Osteocyte (in vitro differentiated cells): ENCODE measurements at places on chromosomes 11 and 22. TPM values are rescaled to one million over a fixed set of nuclear protein-coding genes. Genes with fewer than 3 reads are reported as not detected.

Gene F2
- 0.19 TPM in 1 of 2 replicates, not detected in the other for total RNA-seq

Gene CARD18
- total RNA-seq: not detected in 2 replicates

Gene SLC16A8
- not detected in 2 replicates for total RNA-seq

Gene SLC7A4
- not detected in 2 replicates for total RNA-seq

Gene NLRP14
- not detected in 2 replicates for total RNA-seq

Gene YPEL1
- 14.7 and 15.1 TPM in 2 replicates for total RNA-seq

Gene CD3G
- total RNA-seq: not detected in 2 replicates

Gene KCTD14
- 0.73 and 1.0 TPM in 2 replicates for total RNA-seq

Gene ARCN1
- 189 and 201 TPM in 2 replicates for total RNA-seq

Gene CEP126
- total RNA-seq: 8.9 and 9.6 TPM in 2 replicates

DNA sequence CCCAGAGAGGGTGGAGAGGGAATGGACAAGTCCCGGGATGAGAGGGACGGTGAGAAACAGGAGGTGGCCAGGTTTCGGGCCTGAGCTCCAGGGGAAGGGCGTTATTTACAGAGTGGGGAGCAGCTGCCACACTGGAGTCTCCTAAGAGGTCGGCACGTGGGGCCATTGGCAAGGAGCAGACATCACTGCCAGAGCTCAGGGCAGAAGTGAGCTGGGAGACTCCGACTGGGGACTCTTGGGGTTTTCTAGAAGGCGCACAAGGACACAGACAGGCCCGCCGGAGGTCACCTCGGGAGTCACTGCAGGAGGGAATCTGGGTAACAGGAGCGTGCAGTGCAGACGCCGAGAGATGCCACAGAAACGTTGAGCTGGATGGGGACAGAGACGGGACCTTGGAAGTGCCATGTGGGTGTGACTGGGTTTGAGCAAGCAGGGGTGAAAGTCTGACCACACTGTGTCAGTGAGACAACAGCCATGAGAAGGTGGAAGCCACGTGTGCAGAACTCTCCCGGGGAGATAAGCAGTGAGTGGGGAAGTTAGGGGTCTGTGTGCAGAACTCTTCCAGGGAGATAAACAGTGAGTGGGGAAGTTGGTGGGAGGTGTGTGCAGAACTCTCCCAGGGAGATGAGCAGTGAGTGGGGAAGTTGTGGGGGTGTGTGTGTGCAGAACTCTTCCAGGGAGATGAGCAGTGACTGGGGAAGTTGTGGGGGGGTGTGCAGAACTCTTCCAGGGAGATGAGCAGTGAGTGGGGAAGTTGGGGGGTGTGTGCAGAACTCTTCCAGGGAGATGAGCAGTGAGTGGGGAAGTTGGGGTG is 187.5 kb downstream of the SHANK2 start:
- no peak for DNase-seq
- H3K4me3 ChIP-seq: no peak overlapping the region
- H3K4me1 ChIP-seq: no peaks in the 10 kb centered on the region
- no peak overlapping the region for H3K27ac ChIP-seq
- H3K36me3 ChIP-seq: no peaks in the 10 kb centered on the region

DNA sequence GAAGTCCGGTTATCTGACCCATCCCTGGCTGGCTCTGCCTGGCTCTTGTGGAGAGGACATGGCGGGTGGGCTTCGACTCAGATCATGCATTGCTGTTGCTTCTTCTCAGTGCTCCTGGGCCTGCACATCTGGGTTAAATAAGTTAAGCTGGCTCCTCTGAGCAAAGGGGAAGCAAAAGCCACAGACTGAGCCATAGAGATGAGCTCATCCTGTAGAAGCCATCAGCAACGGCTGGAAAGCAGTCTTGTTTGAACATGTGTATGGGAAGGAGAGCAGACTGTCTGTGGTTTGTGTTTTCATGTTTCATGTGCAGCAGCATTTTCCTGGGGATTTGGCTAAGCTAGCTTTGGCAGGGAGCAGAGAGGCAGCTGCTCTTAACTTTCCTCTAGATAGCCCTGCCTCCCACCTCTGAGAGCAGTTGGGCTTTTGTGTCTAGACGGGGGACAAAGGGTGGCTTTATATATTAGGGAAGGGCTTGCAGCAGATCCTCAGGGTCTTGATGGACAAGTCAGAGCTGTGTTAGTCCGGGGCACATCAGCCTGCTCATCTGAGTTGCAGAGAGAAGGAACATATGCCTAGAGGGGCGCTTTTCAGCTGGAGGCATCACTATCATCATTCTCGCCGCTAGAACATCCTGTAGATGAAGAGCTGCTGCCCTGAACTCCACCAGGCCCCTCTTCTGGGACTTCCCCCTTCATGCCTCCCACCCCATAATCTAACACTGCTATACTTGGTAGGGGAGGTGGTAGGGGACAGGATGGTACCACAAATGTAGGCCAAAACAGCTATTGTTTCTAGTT is 14.9 kb downstream of the DCPS start:
- peak overlapping the region; percentile 85 for H3K27ac ChIP-seq
- peaks cover 32% of the 10 kb centered on the region for H3K4me1 ChIP-seq
- peaks cover 16% of the 10 kb centered on the region for H3K36me3 ChIP-seq
- no peak overlapping the region for H3K4me3 ChIP-seq

GRCh38 chr11:36177836-36178235 is 111.4 kb downstream of the COMMD9 start:
- no peak overlapping the region for H3K4me3 ChIP-seq
- H3K27ac ChIP-seq: no peak overlapping the region
- H3K4me1 ChIP-seq: no peaks in the 10 kb centered on the region

DNA sequence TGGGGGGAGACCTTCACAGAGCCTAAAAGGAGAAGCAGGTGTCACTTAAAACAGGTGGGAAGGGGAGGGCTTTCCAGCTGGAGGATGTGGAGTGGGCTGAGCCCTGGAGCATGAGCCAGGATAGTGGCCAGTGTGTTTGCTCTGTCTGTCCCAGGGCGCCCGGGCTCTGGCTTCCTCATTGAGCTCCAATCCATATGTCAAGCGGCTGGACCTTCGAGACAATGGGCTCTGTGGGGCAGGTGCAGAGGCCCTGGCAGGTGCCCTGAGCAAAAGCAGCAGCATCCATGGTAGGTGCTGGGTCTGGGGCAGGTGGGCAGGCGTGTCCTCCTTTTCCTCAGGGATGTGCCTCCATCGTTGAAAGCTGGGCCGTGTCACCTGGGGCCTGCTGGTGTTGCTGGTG is 2.0 kb downstream of the LRRC74B start:
- H3K27me3 ChIP-seq: no peaks in the 10 kb centered on the region
- H3K4me3 ChIP-seq: no peak overlapping the region
- H3K36me3 ChIP-seq: no peaks in the 10 kb centered on the region
- H3K27ac ChIP-seq: no peak overlapping the region

- no peaks in the 10 kb centered on the region for H3K4me1 ChIP-seq
- no peak overlapping the region for H3K4me3 ChIP-seq
- H3K27me3 ChIP-seq: peaks cover 77% of the 10 kb centered on the region
- H3K27ac ChIP-seq: no peak overlapping the region
- H3K36me3 ChIP-seq: peaks cover 4% of the 10 kb centered on the region
Observed at GRCh38 chr11:75689863-75690609, 21.2 kb upstream of the MAP6 start.

DNA sequence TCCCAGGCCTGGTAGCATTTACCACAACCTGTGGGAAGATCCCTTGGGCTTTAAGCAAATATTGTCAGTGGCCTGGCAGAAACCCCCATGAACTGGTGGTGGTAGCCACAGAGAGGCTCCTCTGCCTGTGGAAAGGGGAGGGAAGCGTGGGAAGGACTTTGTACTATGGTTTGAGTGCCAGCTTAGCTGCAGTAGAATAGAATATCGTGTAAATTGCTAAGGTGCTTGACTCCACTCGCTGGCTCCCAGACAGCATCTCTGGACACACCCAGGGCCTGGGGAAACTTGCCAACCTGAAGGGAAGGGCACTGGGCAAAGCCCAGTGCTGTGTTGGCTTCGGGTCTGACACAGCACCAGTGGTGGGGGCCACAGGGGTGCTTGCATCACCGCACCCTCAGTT is 52.6 kb downstream of the XRRA1 start:
- no peaks in the 10 kb centered on the region for H3K27me3 ChIP-seq
- DNase-seq: no peak
- H3K4me1 ChIP-seq: no peaks in the 10 kb centered on the region
- no peak overlapping the region for H3K4me3 ChIP-seq
- H3K27ac ChIP-seq: no peak overlapping the region
- peaks cover 44% of the 10 kb centered on the region for H3K36me3 ChIP-seq

DNA sequence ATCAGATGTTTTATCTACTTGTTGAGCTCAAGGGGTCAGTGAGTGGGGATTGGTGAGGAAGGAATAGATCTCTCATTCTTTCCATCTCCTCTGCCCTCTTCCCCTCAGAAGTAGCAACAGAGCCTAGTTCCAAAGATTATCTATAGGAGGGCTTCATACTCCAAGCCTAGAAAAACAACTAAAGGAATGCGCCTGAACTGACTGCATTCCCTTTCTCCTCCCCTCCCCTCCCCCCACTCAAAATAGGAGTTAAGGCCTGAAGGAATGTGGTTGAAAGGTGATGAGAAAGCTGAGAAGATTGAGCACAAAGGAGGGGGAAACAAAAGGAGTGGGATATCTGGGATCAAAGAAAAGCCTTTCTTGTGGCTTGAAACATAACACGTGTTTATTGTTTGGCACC is 10.5 kb downstream of the EMSY start:
- peaks cover 14% of the 10 kb centered on the region for H3K4me1 ChIP-seq
- no peak for DNase-seq
- H3K36me3 ChIP-seq: peaks cover 27% of the 10 kb centered on the region

- no peaks in the 10 kb centered on the region for H3K36me3 ChIP-seq
- H3K4me3 ChIP-seq: no peak overlapping the region
- no peak for DNase-seq
- H3K4me1 ChIP-seq: no peaks in the 10 kb centered on the region
- H3K27me3 ChIP-seq: peaks cover 35% of the 10 kb centered on the region
- no peak overlapping the region for H3K27ac ChIP-seq
Observed at GRCh38 chr22:37100589-37101127, 8.9 kb downstream of the TMPRSS6 start.

DNA sequence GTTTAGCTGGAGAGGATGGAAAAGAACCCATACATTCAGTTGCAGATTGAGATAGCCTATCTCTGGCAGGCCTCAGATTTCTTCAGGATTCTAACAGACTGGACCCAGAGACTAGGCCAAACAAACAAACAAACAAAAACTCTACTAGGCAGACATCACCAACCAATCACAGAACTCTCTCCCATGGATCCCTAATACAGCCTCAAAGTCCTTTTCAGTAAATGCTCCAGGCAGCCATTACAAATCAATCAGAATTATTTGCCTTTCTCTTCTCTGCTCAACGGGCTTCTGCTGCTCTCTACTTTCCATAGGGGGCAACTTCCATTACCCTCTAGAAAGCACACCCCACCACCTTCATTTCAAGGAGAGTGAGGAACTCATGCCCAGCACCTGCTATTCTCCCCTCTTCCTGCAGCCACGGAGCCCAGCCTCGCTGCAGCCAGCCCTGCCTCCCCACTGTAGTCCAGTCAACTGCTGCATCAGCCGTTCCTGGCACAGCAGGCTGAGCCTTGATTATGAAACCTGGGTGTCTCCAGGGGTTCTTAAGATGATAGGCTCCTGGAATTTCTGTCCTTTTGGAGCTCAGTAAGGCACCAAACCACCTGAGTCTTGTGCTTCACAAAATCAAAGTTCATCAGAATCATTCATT is 19.0 kb upstream of the SMIM35 start:
- no peak overlapping the region for H3K27ac ChIP-seq
- H3K4me1 ChIP-seq: no peaks in the 10 kb centered on the region
- peaks cover 19% of the 10 kb centered on the region for H3K27me3 ChIP-seq
- DNase-seq: no peak
- H3K4me3 ChIP-seq: no peak overlapping the region
- H3K36me3 ChIP-seq: no peaks in the 10 kb centered on the region

DNA sequence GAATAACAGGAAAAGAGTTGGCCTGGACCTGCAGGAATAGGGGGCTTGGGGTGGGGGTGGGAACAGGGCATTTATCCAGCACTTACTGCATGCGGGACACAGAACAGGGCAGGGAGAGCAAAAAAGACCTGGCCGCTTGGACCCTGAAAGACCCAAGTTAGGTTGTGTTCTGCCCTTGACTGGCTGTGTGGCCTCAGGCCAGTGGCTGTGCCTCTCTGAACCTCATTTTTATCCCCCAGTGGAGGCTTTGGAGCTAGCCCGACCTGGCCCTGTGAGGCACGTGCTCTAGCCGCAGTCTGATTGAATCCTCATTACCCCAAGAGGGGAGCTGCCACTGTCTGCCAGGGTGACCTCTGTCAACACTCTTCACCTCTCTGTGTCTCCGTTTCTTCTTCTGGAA is 68.7 kb downstream of the MN1 start:
- DNase-seq: no peak
- peaks cover 5% of the 10 kb centered on the region for H3K36me3 ChIP-seq
- peaks cover 33% of the 10 kb centered on the region for H3K4me1 ChIP-seq
- no peak overlapping the region for H3K27ac ChIP-seq

DNA sequence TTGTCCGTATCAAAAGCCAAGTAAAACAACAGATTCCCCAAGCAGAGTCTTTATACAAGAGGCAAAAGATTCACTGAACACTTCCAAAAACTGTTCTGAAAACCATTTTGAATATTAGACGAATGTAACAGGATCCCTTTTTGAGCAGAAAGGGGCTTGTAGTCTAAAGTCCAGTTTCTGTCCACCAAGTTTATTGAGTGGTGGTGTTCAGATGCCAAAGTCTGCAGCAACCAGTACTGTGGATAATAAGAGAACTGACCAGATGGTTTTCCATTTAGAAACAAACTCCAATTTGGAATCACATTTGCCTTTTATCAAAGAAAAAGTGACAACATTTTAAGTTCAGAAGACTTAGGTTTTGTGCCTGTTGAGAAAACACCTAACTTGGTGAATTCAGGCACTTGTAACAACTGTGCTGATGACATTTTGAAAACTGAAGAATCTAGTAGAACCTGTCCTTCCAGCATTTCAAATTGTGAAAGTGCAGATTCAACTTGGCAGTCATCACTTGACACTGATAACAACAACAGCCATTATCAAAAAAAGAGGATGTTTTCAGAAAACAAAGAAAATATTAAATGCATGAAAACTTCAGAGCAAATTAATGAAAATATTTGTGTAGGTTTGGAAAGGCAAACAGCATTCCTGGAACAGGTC is 217.1 kb downstream of the CSNK2A3 start:
- no peak overlapping the region for H3K27ac ChIP-seq
- DNase-seq: no peak
- no peak overlapping the region for H3K4me3 ChIP-seq
- H3K4me1 ChIP-seq: peaks cover 4% of the 10 kb centered on the region
- peaks cover 2% of the 10 kb centered on the region for H3K36me3 ChIP-seq
- H3K27me3 ChIP-seq: peaks cover 24% of the 10 kb centered on the region

GRCh38 chr22:32088084-32088483 is 45.0 kb downstream of the SLC5A1 start:
- H3K27ac ChIP-seq: no peak overlapping the region
- H3K4me3 ChIP-seq: no peak overlapping the region
- no peaks in the 10 kb centered on the region for H3K36me3 ChIP-seq
- no peak for DNase-seq

DNA sequence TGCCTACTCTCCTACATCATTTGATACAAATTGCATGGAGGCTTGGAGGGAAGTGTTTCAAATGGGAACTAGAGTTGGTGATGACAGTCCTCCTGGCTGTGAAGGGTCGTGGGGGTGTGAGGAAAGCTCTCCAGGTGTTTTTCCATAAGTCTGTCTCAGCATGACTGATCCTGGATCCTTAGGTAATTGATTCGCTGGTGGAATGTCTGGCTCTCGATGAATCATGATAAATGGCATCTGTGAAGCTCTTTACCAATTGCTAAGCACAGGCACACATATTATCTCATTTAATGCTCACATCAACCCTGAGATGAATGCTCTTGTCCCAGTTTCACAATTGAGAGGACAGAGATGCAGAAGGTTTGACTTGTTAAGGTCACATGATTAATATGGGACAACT is 107.5 kb downstream of the PKNOX2 start:
- peaks cover 25% of the 10 kb centered on the region for H3K36me3 ChIP-seq
- H3K4me1 ChIP-seq: peaks cover 45% of the 10 kb centered on the region
- H3K27ac ChIP-seq: peak overlapping the region; percentile 59
